Right ventricle myocardium inferior (tissue), 1 donor: ENCODE measurements at places on chromosomes 7 and 10. TPM values are rescaled to one million over a fixed set of nuclear protein-coding genes. Genes with fewer than 3 reads are reported as not detected.

TYW1 gene
- total RNA-seq = 10.7 TPM

DNA sequence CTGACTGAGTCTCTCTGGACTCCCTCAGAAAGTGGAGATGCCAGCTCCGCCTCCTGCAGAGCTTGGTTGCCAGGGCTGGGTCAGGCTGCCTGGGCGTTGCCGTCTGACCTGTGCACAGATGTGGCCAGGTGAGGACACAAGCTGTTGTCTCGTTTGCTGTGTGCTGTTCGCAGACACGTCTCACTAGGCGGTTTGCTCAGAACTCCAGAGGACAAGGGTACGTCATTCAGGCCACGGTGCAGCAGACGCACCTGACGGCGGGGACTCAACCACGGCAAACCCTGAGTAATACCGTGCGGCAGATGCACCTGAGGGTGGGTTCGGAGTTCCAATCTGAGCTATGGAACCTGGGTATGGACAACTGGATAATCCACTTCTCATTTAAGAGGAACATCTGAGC, 11.7 kb downstream of the GPER1 start:
- peak; percentile 66 for DNase-seq

NANOS1 gene
- 16.0 TPM for total RNA-seq

ST8SIA6 gene
- 9.3 TPM for total RNA-seq

VGF gene
- total RNA-seq = not detected

SPDYE16 gene
- total RNA-seq = not detected

- DNase-seq = peak; percentile 76
Observed at GRCh38 chr7:32427769-32428291, 62.4 kb downstream of the LSM5 start.

- no peak for DNase-seq
Observed at GRCh38 chr7:74387606-74388005, 66.1 kb upstream of the GTF2IRD1 start.

DNA sequence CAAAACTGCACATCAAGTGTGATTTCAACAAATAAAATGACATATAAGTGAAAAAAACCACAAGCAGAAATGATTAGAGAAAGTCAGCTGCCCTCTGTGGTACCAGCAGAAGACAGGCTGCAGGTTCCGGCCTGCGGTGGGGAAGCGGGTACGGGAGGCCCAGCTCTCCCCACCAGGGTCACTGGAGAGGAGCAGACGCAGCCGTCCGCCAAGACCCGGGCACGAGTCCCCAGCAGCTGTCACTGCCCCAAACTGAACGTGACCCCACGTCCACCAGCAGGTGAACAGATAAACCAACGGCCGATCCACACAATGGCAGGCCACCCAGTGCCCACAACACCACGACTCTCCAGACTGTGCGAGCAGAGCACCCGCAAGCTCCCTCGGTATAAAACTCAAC, 16.1 kb upstream of the MICALL2 start:
- DNase-seq = no peak

DNA sequence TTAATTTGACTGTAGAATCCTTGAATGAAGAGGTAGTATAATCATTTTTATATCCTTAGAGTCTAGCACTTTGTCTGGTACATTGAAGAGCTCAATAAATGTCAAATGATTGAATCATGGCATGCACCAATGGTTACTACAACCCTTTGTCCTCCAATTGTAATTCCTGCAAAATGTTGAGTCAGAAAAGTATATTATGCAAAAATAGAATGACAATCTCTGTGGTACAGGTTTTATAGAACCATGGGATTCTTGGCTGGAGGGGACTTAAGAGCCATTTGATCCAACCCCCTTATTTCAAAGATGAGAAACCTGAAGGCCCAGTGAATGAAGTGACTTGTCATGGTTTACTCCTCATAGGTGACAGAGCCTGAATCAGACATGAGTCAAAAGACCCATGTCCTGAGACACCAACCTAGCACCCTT, 30.9 kb upstream of the SMKR1 start:
- DNase-seq = no peak

NCF1 gene
- 4.2 TPM for total RNA-seq

NODAL gene
- not detected for total RNA-seq

DNA sequence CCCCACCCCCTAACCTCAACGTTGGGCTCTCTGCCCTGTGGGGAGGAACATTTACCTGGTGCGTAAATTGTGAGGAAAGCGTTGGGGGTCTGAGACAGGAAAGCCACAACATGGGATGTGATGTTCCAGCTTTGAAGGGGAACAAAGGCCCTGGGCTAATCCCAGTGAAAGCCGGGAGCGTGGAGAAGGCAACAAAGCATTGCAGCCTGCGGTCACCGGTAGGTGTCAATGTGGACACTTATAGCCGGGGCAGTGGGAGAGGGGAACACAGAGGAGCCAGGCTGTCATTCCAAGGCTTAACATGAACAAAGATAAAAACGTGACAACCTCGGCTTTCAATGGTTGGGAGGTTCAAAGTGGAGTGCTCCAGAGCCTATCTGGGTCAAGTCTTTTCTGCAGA, 12.7 kb downstream of the PTF1A start:
- no peak for DNase-seq

DNA sequence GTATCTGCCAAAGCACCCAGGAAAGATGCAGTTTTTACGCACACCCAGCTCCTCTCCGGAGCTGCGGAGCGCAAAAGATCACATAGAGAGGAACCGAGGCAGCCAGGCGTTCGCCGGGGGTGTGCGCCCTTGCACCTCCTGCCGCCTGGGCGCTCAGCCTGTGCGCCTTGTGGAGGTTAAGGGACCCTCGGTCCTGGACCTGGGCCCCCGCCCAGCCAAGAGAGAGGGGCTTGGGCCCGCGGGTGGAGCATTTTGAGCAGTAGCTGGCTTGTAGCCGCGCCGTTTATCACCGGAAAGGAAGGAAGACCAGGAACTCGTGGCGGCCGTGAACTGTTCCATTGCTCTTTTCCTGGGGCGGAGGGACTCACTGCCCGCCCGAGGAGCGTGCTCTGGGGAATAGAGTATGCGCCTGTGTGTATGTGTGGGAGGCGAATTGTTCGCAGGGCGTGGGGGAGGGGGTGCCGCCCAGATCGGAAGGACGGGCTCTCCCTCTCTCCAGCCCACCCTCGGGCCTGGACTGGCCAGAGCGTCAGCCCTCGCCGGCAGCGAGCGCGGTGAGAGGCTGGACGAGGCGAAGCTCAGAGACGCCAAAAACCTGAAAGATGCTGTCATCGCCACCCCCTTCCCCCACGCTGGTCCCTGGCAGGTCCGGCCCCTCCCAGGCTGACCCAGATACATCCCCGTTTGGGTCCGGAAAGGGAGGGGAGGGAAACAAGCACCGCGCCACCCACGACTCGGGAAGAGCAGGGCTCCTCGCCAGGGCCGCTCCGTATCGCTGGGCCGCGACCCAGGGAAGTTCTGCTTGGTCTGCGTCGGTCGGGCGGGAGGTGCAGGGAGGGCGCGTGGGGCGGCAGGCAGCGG, 1.2 kb upstream of the WNT2 start:
- peak; percentile 68 for DNase-seq

DNA sequence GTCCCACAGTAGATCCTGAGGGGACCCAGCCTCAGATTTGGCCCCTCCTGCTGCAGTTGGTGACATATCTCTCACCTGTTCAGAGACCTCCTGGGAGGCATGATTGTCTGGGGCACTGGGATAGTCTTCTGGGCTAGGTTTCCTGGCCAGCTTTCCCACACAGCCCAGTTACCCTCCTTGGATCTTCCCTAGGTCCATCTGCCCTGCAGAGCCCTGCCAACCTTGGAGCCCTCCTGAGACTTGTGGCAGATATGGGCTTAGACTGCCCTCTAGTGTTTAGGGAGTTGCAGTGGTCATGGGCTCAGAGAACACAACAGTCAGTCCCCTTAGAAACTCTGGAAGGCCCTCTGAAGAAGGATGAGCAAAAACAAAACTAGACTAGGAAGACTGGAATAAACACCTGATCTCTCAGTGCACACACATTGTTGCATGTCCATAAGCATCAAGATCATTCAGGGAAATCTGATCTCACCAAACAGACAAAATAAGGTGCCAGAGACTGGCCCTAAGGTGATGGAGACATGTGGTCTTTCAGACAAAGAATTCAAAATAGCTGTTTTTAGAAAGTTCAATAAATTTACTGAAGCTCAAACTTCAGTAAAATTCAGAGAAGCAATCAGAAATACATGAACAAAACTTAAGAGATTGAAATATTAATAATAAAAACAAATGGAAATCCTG, 324.6 kb downstream of the ATRNL1 start:
- DNase-seq = no peak

- DNase-seq = no peak
Observed at GRCh38 chr7:43199371-43200160, 87.1 kb downstream of the HECW1 start.

CPA2 gene
- not detected for total RNA-seq

DNA sequence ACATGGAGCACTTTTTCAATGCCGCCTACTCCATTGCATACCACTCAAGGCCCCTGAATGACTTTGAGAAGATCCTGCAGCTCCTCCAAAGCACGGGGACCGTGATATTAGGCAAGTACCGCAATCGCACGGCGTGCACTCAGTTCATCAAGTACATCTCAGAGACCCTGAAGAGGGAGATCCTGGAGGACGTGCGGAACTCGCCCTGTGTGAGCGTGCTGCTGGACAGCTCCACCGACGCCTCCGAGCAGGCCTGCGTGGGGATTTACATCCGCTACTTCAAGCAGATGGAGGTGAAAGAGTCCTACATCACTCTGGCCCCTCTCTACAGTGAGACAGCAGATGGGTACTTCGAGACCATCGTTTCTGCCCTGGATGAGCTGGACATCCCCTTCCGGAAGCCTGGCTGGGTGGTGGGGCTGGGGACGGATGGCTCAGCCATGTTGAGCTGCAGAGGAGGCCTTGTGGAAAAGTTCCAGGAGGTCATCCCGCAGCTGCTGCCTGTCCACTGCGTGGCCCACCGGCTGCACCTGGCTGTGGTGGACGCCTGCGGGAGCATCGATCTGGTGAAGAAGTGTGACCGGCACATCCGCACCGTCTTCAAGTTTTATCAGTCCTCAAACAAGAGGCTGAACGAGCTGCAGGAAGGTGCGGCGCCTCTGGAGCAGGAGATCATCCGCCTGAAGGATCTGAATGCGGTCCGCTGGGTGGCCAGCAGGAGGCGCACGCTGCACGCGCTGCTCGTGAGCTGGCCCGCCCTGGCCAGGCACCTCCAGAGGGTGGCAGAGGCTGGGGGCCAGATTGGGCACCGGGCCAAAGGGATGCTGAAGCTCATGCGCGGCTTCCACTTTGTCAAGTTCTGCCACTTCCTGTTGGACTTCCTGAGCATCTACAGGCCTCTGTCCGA, 12.7 kb upstream of the ATP6V0E2 start:
- DNase-seq = no peak

RHEB gene
- 135 TPM for total RNA-seq

OIT3 gene
- total RNA-seq = not detected

- no peak for DNase-seq
Observed at GRCh38 chr10:4426866-4427265, 399.1 kb upstream of the AKR1E2 start.
